ENCODE measurements at places on chromosomes 2 and 18.

DNA sequence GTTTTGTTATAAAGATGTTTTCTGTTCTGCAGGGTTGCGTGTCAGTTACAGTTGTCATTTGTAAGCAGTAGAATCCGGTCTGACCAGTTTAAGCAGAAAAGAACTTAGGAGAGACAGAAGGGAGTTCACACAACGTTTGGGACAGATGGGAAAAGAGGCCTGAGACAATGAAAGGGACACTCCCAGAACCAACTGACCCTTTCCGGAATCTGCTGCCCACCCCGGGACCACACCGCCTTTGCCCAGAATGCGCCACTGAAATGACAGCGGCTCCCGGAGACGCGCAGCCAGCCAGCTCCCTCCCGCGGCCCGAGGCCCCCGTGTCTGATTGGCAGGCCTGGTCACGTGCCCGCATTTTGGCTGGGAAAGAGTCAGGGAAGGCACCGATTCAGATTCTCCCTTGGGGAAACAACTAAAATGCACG lies 244.6 kb downstream of the BCL2 start:
- peak; percentile 80 for DNase-seq

- no peak for DNase-seq
Observed at GRCh38 chr2:85804583-85804982, 50.8 kb downstream of the ATOH8 start.

DNA sequence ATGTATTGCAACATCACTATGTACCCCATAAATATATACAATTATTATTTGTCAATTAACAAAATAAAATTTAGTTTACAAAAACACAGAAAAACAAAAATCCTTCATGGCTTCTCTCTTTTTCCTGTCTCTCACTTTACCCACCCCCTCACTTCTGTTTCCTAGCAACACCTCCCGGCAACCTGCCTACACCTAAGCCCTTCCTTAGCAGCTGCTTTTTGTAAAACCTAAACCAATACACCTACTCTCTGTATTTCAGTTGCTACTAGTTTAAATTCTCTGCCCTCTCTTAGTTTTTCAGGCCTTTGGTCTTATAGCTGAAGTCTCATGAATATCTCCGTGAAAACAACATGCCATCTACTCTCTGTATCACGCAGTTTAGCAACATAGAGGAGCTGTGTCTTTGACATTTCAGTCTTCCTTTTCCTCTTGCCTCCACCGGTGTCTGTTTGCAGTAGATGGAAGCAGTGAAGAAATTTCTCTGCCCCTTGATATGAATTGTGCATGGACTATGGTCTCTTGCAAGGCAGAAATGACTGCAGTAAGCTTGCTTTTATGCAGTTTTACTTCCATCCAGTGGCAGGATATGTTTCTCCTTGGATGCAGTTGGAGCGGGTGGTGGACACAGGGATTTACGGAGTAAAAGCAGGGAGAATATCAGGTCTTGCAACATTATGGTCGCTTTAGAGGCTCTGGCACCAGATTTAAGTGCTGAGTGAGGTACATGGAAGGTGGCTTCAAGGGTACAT lies 42.0 kb upstream of the ZDBF2 start:
- no peak for DNase-seq

DNA sequence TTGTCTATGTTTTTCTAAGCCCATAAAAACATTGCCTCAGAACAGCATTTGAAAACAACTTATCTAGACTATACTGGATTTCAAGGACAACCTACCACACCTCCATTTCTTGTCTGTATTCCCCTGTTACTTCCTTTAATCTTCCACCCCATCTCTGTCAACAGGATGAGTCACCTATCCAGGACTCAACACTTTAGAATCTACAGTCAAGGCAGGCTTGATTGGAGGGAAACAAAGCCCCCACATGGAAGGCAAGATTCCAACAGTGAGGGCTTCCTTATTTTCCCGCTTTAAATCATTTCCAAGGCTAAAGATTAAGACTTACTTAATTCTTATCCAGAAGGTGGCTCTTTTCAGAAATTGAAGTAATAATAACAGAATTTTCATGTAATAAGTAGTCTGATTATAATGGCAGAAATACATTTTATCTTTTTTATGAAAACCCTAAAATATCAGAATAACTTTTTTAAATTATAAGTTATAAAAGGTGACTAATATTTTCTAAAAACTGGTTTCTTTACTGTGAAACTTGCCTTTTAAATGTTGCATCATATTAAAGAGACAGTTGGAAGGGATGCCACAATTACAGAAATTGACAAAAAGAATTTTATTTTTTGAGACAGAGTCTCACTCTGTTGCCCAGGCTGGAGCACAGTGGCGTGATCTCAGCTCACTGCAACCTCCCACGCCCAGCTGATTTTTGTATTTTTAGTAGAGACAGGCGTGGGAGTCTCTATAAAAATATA lies 138.7 kb upstream of the CCDC150 start:
- no peak for DNase-seq
